ENCODE measurements at places on chromosomes 5 and 9. TPM values are rescaled to one million over a fixed set of nuclear protein-coding genes. Genes with fewer than 3 reads are reported as not detected.

LRRC26 gene
- not detected for total RNA-seq

TRPM3 gene
- total RNA-seq, result 8.8 TPM

SH3RF2 gene
- 6.7 TPM for total RNA-seq

TESK1 gene
- 21.3 TPM for total RNA-seq

ECM2 gene
- 23.3 TPM for total RNA-seq
